ENCODE measurements at places on chromosomes 4 and X.

DNA sequence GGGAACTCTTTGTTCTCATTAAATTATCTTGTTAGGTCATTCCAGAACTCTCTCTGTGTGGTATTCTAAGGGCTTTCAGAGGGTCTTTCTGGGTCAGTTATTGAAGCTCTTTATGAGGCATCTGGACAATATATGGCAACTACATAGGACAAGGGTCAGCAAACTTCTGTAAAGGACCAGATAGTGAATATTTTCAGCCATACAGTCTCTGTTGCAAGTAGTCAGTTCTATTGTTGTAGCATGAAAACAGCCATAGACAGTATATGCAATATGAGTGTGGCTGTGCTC, 35.1 kb downstream of the HADH start:
- no peak for DNase-seq

GRCh38 chrX:125266153-125266660, 53.5 kb upstream of the TEX13C start:
- DNase-seq, result no peak

- DNase-seq, result no peak
Observed at GRCh38 chr4:157803845-157804521, 368.8 kb downstream of the GASK1B start.

DNA sequence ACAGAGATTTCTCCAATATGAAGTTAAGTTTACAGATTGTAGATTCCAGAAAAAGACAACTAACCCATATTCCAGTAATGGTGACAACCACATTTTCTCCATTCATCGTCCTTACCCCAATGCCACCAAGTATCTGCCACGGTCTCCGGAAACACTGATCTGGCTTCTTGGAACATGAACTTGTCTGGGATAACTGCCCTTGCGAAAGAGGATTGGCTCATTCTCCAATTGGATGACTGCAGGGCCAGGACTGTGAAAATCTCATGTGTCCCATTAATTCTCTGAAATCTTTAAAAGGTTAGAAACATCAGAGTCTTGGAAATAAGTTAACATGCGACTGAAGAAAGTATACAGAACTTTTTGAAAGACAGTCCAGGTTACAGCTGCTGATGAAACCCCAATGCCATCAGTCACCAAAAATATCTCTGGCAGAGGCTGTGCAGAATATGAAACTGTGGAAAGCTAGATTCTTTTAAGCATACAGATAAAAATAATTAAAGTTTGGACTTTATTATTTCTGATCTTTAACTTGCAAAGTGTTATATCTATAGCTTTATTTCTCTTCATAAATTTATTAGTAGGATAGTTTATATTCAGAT, 496.9 kb downstream of the PPARGC1A start:
- no peak for DNase-seq

DNA sequence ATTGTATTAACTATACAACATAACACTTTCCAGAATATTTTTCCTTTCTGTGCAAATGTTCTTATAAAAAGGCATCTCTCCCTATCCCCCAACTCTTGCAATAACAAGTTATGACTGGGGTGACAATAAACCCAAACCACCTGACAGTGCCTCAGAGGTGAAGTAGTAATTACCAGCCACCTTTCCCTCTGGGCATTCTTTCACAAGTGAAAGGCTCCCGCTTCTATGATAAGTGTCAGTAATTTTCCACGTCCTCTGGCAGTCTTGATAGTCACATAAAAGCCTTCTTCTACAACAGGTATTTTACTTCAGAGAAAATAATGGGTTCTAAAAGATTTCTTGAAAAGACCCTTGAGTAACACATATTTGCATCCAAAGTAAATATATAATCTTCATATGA, 82.7 kb downstream of the MANBA start:
- DNase-seq, result no peak

DNA sequence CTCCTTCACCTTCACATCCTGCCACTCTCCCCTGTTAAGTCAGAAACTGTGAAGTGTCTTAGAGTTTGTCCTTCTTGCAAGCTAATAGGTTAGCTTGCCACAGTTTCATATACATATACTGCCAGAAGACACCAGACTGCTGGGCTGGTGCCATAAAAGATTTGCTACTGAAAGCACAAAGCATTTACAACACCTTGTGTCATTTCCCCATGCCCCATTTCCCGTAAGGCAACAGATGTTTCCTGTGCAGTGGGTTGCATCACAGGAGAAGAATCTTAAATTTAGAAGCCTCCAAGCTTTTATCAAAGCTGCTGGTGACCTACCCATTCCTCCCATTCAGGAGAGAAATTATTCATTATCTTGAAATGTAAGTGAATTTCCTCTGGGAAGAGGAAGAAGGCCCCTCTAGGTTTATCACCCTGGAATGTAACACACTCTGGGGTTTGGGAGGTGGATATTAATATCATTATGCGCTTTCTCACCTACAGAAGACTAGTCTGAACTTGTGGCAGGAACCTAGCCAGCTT, 34.5 kb upstream of the RAB33B start:
- DNase-seq, result peak; percentile 49

DNA sequence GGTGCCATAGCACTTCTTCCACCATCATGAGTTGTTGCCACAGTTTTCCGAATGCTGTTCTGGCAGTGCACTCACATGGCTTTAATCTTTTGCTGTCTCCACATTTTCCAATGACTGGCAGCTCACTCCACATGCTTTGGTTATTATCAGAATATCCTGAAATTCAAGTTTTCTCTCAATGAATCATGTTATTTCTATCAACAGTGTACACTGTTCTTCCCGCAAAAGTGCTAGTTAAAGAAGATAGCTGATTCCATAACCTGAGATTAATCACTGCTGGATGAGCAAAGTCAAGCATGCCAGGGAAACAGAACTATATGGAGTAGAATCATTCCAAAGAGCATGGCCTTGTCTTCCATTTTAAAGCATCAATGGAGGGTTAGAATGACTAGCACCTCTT, 14.6 kb upstream of the IL13RA2 start:
- DNase-seq, result no peak

GRCh38 chr4:78971326-78971725, 32.1 kb upstream of the PAQR3 start:
- DNase-seq, result peak; percentile 32

GRCh38 chrX:131262200-131262599, 26.9 kb downstream of the IGSF1 start:
- DNase-seq, result no peak

- peak; percentile 56 for DNase-seq
Observed at GRCh38 chrX:135086197-135086854, 34.0 kb downstream of the ETDB start.

DNA sequence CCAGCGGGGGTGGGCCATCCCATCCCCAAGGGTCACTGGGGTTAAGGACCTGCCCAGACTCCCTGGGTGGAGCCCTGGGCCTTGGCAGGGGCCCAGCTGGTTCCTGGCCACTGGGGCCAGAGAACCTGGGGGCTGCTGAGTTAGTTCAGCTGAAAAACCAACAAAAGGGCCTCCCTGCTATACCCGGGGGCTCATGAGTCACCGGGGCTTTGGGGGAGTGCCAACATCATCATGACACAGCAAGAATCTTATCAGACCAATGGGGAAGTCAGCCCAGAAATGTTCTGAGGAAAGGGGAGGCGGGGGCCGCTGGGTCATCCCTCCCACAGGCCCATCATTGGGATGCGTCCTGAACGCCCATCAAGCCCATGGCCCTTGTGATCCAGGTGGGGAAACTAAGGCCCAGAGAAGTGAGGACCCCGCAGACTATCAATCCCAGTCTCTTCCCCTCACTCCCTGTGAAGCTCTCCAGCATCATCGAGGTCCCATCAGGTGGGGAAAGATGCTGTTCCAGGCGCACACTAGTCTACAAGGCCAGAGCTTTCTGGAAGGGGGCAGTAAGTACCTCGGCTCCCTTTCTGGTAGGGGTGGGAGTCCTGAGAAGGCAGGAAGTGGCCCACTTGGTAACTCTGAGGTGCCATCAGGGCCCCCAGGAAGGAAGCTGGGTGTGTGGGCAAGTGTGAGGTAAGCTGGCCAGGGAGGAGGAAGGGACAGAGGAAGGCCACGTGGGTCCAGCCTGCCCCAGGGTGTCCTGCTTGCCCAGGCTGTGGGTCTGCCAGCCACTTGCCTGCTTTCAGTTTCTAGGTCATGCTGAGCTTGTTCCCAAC, 4.5 kb downstream of the G6PD start:
- DNase-seq, result peak; percentile 92

DNA sequence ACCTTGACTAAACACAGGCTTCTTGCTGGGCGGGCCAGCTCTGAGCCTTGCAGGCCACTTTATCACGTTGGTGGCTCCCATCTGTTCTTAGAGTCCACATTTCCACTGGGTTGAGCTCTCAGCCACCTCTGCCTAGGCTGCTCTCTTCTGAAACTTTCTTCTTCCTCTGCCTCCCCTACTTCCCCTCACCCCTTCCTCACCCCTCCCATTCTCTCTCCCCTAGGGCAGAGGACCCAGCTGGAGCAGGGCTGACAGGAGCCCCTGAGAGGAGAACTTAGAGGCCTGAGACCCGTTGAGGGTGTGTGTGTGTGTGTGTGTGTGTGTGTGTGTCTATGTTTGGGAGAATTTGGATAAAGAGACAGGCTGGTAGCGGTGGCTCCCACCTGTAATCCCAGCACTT, 19.9 kb upstream of the TMSB4X start:
- no peak for DNase-seq

- no peak for DNase-seq
Observed at GRCh38 chr4:139857021-139857420, 191.4 kb downstream of the MGST2 start.

DNA sequence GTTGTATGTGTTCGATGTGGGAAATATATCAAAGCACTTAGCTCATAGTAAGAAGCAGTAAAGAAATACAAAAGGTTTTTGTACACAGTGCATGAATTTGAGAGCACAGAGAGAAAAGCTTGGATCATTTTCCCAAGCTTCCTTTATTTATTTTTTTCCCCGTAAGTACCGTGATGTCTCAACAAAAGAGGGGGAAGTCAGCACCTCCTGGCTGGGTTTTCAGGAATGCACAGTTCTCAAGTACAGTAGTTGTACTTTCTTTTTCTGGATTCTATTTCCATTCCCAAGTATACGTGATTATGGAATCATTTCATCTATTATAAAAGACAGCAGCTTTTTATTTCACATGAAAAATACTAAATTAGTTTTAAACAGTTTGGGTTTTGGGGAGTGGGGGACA, 171.5 kb upstream of the EDNRA start:
- DNase-seq, result no peak

DNA sequence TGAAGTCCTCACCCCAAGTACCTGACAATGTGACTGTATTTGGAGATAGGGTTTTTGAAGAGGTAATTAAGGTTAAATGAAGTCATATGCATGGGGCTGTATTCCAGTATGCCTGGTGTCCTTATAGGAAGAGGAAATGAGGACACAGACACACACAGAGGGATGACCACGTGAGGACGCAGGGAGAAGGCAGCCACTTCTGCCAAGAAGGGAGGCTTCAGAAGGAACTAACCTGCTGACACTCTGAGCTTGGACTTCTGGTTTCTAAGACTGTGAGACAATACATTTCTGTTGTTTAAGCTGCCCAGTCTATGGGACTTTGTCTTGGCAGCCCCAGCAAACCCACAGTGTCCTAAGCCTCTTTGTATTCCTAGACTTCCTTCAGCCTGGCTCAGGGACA, 3.0 kb upstream of the SLC2A9 start:
- DNase-seq, result no peak

GRCh38 chr4:91345632-91346031, 958.1 kb upstream of the GRID2 start:
- DNase-seq, result no peak

- no peak for DNase-seq
Observed at GRCh38 chrX:18674417-18674787, 2.5 kb upstream of the RS1 start.

DNA sequence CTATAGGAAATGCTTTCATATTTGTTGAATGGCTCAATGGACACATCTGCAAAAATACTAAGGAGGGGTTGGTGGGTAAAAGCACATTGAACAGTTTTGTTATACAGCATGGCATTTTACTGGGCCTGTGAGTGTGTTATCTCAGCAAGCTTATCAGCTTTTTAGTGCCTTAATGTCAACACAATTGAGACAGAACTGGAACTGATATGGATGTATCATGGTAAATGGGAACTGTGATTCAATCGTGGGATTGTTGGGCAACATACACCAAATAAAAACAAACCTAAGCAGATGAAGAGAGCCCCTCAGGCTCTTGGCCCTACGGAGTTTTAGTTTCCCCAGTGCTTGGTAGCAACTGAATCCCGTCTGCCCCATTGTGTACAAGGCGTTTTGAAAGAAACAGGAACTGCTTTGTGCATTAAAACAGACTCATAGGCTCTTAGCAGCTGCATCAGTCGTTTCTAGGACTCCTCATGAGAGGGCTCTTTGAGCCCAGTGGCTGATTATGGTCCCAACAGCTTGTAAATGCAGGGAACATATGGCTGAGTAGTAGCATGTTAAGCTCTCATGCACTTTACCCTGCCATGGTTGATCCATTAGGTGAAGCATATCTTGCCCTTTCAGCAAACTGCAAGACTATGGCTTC, 7.3 kb downstream of the GPR119 start:
- no peak for DNase-seq

GRCh38 chr4:38449506-38450174, 214.4 kb upstream of the KLF3 start:
- no peak for DNase-seq

GRCh38 chr4:80204433-80205011, 7.2 kb downstream of the PRDM8 start:
- DNase-seq, result no peak

- DNase-seq, result no peak
Observed at GRCh38 chrX:21375708-21376009, 1.4 kb downstream of the CNKSR2 start.

DNA sequence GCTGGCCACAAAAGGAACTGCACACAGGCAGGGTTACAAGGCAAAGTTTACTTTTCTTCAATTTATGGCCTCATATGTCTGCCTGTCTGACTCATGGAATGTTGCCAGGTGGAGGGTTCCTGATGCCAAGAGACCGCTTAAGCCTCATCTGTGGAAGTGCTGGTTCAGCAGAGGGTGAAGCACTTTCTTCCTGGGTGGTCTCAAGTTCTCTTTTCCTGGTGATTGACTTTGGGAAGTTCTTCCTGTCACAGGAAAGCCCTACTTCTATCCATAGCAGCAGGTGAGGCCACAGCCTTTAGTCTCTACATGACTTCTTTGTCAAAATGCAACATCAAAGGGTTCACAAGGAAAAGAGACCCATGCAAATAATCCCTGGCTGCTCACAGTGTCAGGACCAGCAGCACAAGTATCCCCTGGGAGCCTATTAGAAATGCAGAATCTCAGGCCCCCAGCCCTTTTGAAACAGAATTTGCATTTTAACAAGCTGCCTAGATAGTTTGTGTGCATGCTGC, 81.4 kb upstream of the IGFBP7 start:
- peak; percentile 29 for DNase-seq

DNA sequence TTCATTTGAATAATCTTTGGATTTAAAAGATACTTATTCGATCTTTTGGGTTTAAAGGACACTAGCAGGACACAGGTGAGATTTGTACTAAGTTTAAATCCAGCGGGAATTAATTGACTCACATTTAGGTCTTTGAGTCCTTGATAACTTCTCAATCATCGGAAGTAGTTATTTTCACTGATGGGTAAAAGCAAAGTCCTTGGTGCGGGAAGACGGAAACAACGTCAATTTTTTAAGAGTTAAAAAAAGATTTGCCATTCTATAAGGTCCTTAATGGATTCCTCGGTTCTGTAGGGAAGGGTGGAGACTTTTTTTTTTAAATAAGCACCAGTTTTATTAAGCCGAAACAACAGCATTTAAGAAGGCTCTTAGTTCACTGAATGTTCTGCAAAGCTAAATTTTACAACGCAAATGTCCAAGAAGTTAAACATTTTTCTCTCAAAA, 2.9 kb downstream of the TMSB4X start:
- no peak for DNase-seq

Data from astrocyte of the spinal cord (primary cell).